ENCODE measurements at places on chromosomes 13 and 19. TPM values are rescaled to one million over a fixed set of nuclear protein-coding genes. Genes with fewer than 3 reads are reported as not detected.

ZNF431 gene
- total RNA-seq: 13.2 TPM

SIGLEC7 gene
- total RNA-seq: not detected

CCDC169 gene
- total RNA-seq: 0.50 TPM

SHANK1 gene
- total RNA-seq: not detected

MEIOSIN gene
- total RNA-seq: not detected

CEACAM8 gene
- not detected for total RNA-seq

SIGLECL1 gene
- not detected for total RNA-seq

TNFSF11 gene
- total RNA-seq: 0.33 TPM

ADAMTS10 gene
- 3.5 TPM for total RNA-seq
